GM04503 (cell line): ENCODE measurements at places on chromosomes 2 and 18.

GRCh38 chr2:236872981-236873380, 212.7 kb upstream of the COPS8 start:
- DNase-seq = no peak

DNA sequence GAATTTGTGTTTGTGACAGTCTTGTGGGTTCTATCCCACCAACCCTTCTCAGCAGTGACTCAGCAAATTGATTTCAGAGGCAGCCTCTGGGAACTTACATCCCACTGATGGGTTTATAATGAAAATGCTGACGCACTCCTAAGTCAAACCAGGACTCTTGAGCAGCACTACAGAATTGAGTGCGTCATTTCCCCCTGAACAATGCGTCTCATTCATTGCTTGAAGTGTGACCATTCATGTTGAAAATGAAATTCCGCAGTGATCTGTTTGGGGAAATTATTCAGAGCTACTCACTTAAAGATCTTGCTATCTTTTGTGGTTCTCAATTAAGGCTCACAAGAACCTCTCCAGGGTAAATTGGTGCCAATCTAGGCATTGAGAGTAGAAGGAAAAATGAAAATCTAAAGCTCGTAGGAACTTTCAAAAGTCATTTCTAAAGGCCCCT, 417.7 kb upstream of the SLC14A2 start:
- DNase-seq = no peak

DNA sequence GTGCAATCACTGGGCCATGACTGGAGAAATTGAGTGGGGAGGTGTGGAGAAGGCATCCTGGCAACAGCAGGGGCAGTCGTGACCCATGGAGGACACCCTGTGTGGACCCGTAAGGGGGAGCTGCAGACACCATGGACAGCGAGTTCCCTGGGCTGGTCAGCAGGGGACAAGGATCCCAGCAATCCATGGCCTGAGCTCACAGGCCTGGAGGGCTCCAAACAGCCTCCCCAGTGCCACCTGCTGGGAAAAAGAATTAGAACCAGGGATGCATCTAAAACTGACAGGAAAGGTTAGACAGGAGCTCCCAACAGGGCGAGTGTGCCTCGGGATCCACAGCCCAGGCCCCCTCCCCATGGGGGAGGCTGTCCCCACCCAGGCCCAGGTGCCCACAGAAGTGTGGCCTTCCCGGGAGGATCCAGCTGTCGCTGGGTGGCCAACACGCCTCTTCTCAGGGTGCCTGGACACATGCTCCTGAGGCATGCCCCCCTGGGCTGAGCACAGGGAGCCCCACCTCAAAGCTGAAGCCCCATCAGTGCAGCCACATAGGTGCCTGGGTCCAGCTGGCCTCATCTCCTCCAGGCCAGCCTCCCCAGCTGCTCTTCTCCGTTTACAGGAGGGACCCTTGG, 20.5 kb upstream of the KIF1A start:
- DNase-seq = peak; percentile 31

- no peak for DNase-seq
Measured at GRCh38 chr18:23107718-23108117, 27.6 kb upstream of the CABLES1 start.

- no peak for DNase-seq
Measured at GRCh38 chr2:215863687-215864086, 149.7 kb downstream of the MREG start.

GRCh38 chr2:130251873-130252620, 53.8 kb upstream of the TUBA3E start:
- DNase-seq = no peak

DNA sequence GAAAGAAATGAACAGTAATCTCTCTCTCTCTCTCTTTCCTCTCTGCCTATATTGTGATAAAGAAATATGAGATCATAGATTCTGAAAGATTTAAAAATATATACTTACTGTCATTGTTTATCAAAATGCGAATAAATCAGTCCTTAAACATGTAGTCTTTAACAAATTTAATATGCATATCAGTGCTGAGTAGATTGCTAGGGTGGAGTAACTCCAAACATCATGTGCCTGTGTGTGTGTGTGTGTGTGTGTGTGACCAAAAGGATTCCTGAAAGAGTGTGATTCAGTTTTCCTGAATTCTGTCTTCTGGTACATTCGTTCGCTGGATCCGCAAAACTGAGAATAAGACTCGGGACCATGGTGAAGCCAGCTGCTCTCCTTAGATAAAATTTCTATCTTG, 24.0 kb upstream of the DSEL start:
- no peak for DNase-seq

GRCh38 chr18:77037567-77037966, 95.0 kb downstream of the MBP start:
- no peak for DNase-seq

DNA sequence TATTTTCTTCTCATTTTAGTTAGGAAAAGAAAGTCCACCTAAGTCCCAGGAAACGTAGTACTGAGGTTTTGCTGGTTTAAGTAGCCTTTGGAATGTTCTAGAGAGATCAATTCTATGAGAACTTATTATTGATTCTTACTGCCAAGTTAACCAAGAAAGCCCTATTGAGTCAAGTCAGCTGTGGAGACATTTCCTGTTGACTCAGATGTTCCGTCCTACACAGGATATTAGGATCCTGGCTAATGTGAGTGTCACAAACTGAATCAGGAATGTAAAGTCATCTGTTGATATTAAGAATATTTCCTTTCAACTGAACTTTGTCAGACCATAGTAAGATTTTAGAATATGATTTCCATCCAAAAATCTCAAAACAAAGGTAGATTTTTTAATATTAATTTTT, 654.3 kb downstream of the LRRTM4 start:
- no peak for DNase-seq

DNA sequence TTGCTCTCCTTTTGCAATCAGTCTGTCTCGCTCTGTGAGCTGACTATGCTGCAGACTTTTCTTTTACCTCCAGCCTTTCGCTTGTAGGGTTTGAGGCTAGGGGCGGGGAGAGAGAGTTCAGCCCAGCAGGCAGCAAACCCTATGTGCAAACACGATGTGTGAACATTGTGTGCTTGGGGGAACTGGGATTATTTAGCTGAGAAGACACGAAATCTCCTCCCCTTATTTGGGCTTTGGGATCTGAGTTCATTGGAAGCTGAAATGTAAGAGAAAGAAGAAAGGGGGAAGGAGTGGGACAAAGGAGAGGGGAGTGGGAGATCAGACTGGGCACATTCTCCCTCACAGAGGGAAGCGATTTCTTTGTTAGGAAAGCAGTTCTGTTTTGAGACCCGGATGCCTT, 189.6 kb upstream of the TNP1 start:
- no peak for DNase-seq

GRCh38 chr2:190822043-190822442, 58.6 kb upstream of the GLS start:
- no peak for DNase-seq

DNA sequence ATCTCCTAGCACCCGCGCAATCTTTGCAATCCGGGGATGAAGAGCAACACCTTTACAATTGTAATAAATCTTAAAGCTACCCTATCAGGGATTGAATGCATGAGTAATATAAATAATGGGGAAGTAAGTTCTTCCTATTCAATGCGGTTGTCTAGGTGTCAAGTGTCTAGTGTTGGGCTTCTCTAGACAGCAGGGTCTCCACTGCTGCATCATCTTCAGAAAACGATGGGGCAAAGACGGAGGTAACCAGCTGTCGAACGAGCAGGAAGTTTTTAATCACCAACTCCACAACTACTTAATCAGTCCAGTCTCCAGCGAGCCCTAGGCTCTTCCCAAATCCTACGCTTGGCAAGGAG, 573 bp downstream of the STAM2 start:
- DNase-seq = no peak

GRCh38 chr18:43405097-43405496, 127.8 kb upstream of the SYT4 start:
- DNase-seq = no peak

DNA sequence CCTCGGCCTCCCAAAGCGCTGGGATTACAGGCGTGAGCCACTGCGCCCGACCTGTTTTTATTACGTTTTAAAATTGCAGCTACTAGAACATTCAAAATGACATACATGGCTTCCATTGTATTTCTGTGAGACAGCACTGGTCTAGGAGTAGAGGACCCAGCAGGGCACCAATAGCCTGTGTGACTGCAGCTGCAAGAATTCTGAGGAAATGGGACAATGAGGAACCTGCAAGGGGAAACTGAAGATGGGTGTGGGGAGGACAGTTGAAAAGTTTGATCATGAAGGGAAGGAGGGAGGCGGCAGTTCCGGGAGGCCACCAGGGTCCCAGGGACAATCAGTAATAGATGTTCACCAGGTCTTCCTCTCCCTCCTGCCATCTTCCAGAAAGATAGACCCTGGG, 13.9 kb upstream of the DNPEP start:
- DNase-seq = no peak

GRCh38 chr2:86747711-86748639, 27.9 kb downstream of the RMND5A start:
- peak; percentile 58 for DNase-seq

GRCh38 chr2:231144896-231145295, 20.1 kb upstream of the HTR2B start:
- no peak for DNase-seq

DNA sequence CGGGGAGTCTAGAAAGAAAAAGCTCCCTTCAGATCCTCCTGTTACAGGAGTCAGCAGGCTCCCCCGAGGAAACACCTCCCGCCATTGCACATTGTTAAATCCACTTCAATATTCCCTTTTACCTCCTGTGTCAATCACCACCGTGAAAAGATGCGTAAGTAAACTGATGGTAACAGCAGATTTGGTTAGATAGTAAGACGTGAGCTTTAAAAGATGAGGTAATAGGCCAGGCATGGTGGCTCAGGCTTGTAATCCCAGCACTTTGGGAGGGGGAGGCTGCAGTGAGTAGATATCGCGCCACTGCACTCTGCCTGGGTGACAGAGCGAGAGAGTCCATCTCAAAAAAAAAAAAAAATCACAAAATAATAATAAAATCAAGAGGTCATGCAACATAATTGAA, 15.2 kb upstream of the NCL start:
- no peak for DNase-seq

DNA sequence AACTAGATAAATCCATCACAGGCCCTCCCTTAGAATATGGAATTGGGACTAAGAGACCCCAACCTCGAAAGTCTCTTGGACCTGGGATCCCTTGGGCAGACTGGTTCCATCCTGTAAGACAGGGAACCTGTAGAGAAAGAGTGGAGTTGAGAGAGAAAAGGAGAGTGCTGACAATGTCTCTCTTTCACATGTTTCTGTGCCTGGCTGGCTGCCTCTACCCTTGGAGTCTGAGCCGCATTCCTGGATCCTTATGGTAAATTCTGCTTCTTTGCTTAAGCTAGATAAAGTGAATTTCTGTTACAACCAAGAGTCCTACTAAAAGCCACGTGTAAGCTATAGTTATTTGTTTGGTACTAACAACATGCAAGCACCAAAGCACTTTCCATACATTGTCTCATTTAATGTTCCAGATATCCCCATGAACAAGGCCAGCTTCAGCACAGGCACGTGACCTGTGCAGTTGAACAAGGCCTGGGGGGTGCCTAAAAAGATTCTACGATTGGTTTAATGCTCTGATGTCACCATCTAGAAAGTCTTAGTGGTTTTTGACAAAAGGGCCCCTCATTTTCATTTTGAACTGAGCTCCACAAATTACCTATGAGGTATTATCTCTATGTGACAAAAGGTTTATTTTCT, 2.1 kb upstream of the PUM2 start:
- DNase-seq = no peak

DNA sequence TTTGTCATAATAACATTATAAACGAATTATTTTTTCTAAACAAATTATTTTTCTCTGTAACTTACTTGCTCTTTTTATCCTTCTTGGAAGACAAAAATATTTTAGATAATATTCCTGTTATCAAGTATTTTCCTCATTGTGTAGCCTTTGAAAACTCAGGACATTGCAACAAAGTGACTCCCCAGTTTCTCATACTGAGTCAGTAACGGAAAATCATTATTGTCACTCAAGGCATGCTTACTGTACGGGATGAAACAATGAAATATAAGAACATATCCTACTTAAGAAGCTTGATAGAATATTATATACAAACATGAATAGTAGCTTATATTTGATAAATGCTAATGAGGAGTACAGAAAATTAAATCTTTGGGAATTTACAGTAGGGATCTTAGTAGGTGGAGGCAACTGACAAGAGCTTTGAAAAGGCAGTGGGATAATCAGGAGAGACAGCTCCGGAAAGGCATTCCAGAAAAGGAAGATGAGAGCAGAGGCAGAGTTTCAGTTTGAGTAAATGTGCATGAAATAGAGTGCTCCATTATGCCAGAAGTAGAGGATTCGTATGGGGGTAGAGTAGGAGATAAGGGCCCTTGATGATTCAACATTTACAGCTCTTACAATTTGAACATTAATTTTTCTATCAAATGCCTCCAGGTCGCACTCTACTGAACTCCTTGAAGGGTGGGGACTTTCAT, 14.0 kb upstream of the YES1 start:
- no peak for DNase-seq

DNA sequence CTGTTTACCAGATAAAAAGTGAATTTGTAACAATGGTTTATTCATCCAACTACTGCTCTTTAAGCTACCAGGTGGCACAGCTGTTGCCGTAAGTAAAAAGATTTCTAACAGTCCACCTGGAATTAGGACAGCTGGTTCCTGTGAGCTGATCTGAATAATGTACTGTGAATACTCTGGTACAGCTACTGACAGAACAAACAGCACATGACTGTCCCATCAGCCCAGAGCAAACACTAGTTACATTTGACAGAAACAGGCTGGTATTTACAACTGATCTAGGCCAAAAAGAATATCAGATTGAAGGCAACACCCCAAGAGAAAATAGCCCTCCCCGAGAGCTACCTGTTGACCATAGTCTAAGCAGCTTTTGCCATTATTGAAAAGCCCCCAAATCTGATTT, 840.4 kb downstream of the CPS1 start:
- DNase-seq = no peak

- no peak for DNase-seq
Measured at GRCh38 chr2:12064153-12064552, 317.7 kb downstream of the LPIN1 start.

- no peak for DNase-seq
Measured at GRCh38 chr18:7566567-7567473, at the start of gene PTPRM. PTPRM (plus strand) TSS chr18:7567316; CDS start chr18:7567819, 503 bp downstream.

DNA sequence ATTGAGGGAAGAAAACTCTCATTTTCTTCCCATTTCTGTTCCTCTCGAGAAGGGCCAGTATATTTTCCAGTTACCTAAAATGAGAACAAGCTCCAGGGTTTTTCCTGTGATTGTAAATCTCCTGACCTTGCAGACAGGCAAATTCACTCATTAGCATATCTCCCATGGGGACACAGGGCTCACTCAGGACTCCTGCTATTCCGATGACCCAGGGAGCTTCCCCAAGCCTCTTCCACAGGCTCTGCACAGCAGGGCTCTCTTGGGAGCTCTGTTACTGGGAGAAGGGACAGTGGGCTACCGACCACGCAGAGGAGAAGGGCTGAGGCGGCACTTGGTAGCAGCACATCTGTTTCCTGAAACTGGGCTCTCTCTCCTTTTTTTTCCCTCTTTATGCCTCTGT, 135.2 kb upstream of the CAPN13 start:
- no peak for DNase-seq

DNA sequence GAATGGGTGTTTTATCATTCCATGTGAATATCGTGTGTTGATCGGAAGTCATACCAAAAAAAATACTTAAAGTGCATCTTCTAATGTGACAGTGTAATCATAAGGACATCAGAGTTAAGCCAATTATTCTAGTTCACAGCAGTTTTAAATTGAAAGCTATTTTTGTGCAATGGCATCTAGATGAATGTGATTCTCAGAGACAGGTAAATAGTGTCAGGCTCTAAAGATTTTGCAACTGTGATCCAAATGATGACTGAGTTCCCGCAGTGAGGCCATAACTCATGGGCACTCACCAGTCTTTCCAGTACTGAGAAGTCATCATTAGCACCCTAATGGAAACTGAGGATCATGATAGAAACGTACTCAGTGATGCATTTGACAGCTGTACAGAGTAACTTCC, 542.6 kb downstream of the PARD3B start:
- no peak for DNase-seq

- no peak for DNase-seq
Measured at GRCh38 chr18:13406736-13407135, 188.2 kb downstream of the LDLRAD4 start.
